ENCODE measurements at places on chromosomes 1 and 21.

- no peak for DNase-seq
Observed at GRCh38 chr21:28310171-28310685, 682.4 kb downstream of the LTN1 start.

GRCh38 chr1:161439280-161440232, 65.7 kb upstream of the FCGR2A start:
- DNase-seq = no peak

DNA sequence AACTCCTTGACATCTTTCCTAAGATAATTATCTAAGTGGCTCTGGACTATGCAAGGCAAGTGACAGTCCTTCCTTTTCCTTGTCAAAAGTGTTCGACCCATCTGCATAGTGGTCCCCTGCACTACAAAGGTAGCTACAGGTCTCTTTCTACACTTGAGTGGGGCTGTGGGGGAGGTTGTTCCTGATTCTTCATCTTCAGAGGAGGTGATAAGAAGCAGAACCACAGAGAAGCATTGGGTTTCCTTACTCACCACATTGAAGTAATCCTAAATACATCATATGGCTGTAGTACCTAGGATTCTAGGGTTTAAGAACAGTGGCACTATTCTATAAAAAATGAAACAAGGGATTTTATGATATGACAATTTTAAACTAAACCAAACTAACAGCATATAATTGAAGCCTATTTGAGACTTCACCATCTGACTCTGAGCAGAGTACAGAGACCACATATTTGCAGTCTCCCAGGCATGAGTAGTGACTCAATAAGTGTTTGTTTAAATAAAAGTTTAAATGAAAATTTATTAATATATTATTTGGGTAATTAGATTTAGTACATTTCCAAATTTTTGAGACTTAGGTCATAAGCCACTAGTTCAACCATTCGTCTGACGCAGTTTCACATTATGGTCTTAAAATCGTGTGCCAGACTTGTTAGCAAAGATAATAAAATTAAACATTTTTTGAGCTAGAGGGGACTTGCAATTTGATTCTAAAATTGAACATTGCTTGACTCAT, 54.9 kb upstream of the NEK7 start:
- no peak for DNase-seq

GRCh38 chr21:17002594-17003257, 510.1 kb upstream of the CXADR start:
- no peak for DNase-seq

DNA sequence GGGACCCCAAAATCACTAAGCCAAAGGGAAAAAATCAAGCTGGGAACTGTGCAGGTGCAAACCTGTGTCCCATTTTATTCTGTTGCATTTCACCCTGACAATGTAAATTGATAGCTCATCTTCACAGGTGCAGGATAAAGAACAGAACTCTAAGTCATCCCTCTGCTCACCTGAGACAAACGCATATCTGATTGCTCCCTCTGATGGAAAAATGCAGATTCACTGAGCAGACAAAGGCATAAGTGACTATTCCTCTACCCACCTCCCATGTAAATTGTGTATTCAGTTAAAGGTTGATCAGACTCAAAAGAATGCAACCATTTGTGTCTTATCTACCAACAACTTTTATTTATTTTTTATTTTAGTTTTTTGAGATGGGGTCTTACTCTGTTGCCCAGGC, 644.2 kb downstream of the PTPRU start:
- DNase-seq = no peak

All from kidney capillary endothelial cell (primary cell).